ENCODE measurements at places on chromosomes 16 and 17. TPM values are rescaled to one million over a fixed set of nuclear protein-coding genes. Genes with fewer than 3 reads are reported as not detected.

Gene TNP2
- not detected for total RNA-seq

Gene SOX9
- total RNA-seq: not detected

Gene JPH3
- not detected for total RNA-seq

Gene SERPINF2
- total RNA-seq: 0.59 TPM

Gene PTX4
- not detected for total RNA-seq

GRCh38 chr17:71023249-71024030, 854.1 kb downstream of the KCNJ2 start:
- H3K4me3 ChIP-seq: no peak overlapping the region
- no peak for DNase-seq
- no peaks in the 10 kb centered on the region for H3K36me3 ChIP-seq
- H3K27ac ChIP-seq: no peak overlapping the region
- H3K4me1 ChIP-seq: no peaks in the 10 kb centered on the region
- H3K27me3 ChIP-seq: no peaks in the 10 kb centered on the region

DNA sequence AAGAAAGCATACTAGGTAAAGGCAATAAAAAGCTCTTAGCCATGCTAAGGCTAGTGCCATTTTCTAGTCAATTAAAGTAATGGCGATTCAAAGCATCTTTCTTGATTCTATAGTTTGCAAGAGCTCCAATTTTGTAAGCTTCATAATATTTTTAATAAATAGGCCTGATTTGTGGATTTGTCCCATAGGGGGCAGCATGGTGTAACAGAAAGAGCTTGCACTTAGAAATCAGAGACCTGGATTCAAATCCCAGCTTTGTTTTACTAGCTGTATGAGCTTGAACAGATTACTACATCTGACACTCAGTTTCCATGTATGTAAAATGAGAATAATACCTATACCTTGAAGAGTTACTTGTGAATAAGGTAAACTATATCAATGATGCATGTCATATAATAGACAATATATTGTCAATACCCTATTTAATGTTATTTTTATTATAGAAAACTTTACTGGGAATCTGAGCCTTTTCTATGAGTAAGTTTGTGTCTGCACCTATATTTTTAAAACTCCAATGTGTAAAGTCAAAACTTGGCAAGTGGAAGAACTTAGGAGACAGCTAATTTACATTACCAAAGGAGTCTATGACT, 93.6 kb upstream of the NOG start:
- no peak overlapping the region for H3K27ac ChIP-seq
- H3K27me3 ChIP-seq: no peaks in the 10 kb centered on the region
- DNase-seq: no peak
- no peak overlapping the region for H3K4me3 ChIP-seq
- no peaks in the 10 kb centered on the region for H3K36me3 ChIP-seq

DNA sequence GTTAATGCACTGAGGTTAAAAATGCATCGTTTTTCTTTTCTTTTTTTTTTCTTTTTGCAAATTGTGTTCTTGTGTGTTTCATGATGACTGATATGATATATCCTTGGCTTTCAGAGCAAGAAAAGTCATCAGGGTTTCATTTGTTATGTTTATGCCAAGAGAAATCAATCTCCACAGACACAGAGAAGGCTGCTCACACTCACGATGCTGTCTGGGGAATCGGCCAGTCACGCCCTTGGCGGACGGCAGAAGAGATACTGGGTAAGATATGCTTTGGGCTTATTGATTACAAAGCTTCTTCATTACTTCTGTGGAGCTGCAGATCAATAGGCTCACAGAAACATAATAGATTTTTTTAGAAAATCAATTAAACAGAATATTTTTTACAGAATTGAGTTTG, 42.2 kb upstream of the TNRC6C start:
- H3K27me3 ChIP-seq: peaks cover 25% of the 10 kb centered on the region
- DNase-seq: no peak
- H3K36me3 ChIP-seq: no peaks in the 10 kb centered on the region
- no peak overlapping the region for H3K4me3 ChIP-seq
- H3K4me1 ChIP-seq: peaks cover 9% of the 10 kb centered on the region
- no peak overlapping the region for H3K27ac ChIP-seq

- no peak for DNase-seq
- H3K4me1 ChIP-seq: no peaks in the 10 kb centered on the region
- H3K27me3 ChIP-seq: no peaks in the 10 kb centered on the region
Measured at GRCh38 chr16:81061871-81062608, 15.0 kb downstream of the C16orf46 start.

DNA sequence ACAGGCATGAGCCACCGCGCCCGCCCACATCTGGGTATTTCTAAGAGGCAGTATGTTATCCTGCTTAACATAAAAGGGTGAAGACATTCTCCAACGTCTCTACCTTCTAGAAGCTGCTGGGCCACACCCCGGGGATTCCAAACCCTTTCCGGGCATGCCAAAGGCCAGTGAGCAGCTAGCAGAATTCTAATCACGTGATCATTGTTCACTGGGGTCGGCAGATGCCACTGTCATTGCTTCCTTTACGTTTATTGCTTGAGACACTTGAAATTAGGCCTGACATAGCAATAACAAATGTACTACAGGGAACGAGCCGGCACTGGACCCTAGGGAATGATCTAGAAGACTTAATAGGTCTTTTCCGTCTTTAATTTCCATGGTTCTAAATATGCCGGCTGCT, 141.2 kb upstream of the ZFHX3 start:
- no peaks in the 10 kb centered on the region for H3K27me3 ChIP-seq
- no peaks in the 10 kb centered on the region for H3K4me1 ChIP-seq
- H3K4me3 ChIP-seq: no peak overlapping the region
- H3K36me3 ChIP-seq: no peaks in the 10 kb centered on the region
- DNase-seq: no peak
- H3K27ac ChIP-seq: no peak overlapping the region

GRCh38 chr16:29198731-29199521, 207.6 kb downstream of the NPIPB11 start:
- H3K27ac ChIP-seq: no peak overlapping the region
- no peak for DNase-seq
- peaks cover 3% of the 10 kb centered on the region for H3K36me3 ChIP-seq
- no peaks in the 10 kb centered on the region for H3K4me1 ChIP-seq
- no peaks in the 10 kb centered on the region for H3K27me3 ChIP-seq
- H3K4me3 ChIP-seq: no peak overlapping the region

GRCh38 chr17:29045734-29046472, 3.0 kb downstream of the PIPOX start:
- no peaks in the 10 kb centered on the region for H3K36me3 ChIP-seq
- peaks cover 14% of the 10 kb centered on the region for H3K27me3 ChIP-seq
- H3K27ac ChIP-seq: no peak overlapping the region
- H3K4me3 ChIP-seq: no peak overlapping the region
- DNase-seq: no peak

GRCh38 chr17:79127534-79128135, 53.0 kb downstream of the ENGASE start:
- H3K4me1 ChIP-seq: no peaks in the 10 kb centered on the region
- no peak overlapping the region for H3K4me3 ChIP-seq
- H3K27me3 ChIP-seq: peaks cover 2% of the 10 kb centered on the region
- DNase-seq: no peak

DNA sequence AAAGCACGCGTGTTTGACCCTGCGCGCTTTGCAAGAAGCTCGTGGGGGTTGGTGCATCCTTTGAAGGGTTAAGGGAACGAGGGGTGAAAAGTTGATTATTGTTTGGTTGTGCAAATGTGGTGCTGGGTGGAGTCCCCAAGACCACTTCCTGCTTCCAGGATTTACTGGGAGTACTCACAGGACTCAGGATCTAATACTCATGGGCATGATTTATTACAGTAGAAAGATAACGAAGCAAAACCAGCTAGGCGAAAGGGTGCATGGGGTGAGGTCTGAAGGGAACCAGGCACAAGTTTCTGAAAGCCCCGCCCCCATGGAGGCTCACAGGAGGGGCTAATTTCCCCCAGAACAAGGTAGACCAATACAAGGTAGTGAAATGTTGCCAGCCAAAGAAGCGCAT, 58.8 kb downstream of the RPTOR start:
- H3K4me1 ChIP-seq: peaks cover 46% of the 10 kb centered on the region
- no peak overlapping the region for H3K27ac ChIP-seq
- H3K4me3 ChIP-seq: no peak overlapping the region
- no peak for DNase-seq
- peaks cover 3% of the 10 kb centered on the region for H3K36me3 ChIP-seq

DNA sequence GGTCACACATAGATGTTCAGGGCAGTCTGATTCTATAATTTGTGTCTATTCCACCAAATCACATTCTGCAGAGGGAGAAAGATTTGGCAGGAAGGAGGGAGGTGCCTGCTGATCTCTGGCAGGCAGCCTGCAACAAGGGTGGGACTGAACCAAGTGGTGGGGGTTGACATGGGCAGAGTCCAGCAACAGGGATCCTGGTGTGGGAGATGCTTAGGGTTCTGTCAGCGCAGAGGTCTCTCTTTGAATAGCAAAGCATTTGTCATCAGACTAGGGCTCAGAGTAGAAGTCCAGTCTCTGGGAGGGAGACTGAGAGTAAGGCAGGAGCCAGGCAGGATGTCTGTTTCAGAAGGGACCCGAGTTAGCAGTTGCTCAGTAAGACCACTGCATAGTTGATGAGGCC, 94.6 kb downstream of the UTP18 start:
- no peak overlapping the region for H3K27ac ChIP-seq
- H3K4me3 ChIP-seq: no peak overlapping the region
- H3K4me1 ChIP-seq: no peaks in the 10 kb centered on the region
